ENCODE measurements at places on chromosomes 6 and 20.

DNA sequence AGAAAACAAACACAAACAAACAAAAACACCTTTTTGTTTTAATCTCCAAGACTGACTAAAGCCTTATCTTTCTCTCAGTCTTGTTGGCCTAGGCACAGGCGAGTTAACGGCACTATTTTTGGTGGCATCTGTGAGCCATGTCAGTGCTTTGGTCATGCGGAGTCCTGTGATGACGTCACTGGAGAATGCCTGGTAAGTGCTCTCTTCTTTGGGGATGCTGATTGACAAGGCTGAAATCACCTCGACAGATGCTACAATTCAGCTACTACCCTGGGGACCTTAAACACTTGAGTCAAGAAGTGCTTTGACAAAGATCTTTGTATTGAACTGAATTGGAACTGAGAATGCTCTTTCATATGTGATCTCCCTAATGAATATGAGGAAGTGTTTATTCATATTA, 384.1 kb downstream of the LAMA2 start:
- DNase-seq: no peak

GRCh38 chr6:151275121-151275520, 35.4 kb downstream of the AKAP12 start:
- DNase-seq: no peak

DNA sequence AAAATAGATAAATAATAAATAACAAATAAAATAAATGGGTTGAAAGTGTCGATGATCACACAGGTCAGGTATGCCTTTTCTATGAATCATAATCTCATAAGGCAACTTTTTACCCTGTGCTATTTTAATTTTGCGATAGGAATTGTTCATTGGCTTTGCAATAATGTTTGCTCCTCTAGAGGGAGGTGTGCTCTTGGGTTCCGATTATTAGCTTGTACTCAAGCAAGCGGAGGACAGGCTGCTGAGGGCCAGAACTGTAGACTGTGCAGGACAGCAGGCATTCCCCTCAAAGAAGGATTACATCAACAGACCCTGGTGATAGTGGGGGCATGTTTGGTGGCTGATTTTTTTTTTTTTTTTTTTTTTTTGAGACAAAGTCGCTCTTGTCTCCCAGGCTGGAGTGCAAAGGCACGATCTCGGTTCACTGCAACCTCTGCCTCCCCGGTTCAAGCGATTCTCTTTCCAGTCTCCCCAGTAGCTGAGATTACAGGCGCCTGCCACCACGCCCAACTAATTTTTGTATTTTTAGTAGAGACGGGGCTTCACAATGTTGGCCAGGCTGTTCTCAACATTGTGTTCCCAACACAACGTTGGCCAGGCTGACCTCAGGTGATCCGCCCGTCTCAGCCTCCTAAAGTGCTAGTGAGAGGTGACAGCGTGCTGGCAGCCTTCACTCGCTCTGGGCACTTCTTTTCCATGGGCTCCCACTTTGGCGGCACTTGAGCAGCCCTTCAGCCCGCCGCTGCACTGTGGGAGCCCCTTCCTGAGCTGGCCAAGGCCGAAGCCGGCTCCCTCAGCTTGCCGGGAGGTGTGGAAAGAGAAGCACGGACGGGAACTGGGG, 35.6 kb downstream of the RIOK1 start:
- DNase-seq: no peak

DNA sequence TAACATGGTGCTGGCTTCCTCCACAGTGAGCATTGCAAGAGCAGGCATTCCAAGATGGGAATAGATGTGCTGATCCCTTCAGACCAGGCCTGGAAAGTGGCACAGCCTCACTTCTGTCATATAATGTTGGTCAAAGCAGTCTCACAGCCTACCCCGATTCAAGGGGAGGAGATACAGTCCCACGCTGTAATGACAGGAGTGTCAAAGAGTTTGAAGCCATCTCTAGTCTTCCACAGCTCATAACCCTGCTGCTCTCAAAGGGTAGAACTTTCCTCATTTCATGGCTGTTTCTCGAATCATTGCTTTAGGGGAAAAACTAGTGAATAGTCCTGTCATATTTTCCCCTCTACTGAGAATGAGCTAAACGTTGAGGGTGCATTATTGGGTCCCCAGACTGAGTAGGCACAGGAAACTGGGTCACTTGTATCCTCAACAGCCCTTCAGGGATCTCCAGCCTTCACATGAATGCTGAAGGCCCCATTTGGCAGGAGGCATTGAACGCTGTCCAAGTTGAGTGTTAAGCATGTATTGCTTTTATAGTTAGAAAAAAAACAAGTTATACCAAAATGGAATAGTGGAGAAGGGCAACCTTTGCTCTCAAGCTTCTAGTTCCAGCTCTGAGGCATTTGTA, 27.3 kb downstream of the DTD1 start:
- no peak for DNase-seq

DNA sequence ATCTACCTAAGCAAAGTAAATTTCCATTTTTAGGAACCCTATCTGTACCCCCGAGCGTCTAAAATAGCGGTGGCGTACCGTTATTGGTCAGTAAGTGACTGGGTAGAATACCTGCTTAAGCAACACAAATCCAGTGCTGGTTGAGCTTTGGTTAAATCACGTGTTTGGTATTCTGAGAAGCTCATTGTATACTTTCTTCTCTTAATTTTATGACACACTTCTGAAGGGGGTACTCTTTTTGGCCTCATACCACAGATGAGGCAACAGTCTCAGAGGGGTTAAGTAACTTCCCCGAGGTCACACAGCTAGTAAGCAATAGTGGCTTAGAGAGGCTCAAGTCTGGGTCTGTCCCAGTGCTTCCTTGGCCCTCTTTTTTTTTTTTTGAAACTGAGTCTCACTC, 151.2 kb downstream of the TFAP2C start:
- DNase-seq: no peak

- no peak for DNase-seq
Observed at GRCh38 chr6:15622045-15622740, 40.6 kb downstream of the DTNBP1 start.

DNA sequence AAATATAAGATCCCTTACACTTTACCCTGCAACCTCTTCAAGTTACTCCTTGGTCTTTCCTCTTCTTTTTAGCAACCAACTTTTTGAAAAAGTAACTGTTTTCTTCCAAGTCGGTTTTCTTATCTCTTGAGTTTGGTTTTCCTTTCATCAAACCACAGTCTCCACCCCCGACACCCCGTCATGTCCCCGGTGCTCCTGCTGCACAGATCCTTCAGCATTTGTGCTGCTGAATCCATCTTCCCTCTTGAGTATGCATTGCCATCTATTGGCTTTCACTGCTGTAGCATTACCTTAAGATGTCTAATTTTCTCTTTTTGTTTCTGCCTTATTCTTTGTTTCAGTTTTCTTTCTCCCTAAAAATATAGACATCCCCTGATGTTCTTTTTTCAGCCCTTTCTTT, 11.9 kb upstream of the TNFRSF21 start:
- DNase-seq: no peak

GRCh38 chr6:100426744-100427338, 37.9 kb downstream of the SIM1 start:
- no peak for DNase-seq

DNA sequence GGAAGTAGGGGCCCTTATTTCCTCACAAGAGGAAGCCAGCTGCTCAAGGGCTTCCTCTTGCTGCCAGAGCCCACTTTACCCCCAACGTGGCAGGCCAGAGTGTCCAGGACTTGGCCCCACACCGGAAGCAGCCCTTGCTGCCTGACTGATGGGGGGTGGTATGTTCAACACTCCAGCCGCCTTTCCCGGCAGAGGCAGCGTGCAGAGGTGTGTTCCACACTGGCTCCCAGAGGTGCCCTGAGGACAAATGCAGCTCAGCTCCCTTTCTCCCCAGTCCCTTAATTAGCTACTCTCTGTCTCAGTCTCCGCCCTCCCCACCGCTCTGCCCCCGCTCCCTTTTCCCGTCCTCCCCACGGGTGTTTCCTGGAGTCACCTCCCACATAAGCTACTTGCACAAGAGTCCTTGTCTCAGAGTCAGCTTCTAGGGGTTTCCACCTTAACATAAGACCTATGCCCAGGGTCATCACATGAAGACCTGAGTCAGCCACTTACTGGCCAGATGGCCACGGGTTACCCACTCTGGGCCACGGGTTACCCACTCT, 61.7 kb upstream of the SHLD1 start:
- peak; percentile 35 for DNase-seq

- DNase-seq: no peak
Observed at GRCh38 chr6:109998159-109998785, 20.2 kb downstream of the GPR6 start.

DNA sequence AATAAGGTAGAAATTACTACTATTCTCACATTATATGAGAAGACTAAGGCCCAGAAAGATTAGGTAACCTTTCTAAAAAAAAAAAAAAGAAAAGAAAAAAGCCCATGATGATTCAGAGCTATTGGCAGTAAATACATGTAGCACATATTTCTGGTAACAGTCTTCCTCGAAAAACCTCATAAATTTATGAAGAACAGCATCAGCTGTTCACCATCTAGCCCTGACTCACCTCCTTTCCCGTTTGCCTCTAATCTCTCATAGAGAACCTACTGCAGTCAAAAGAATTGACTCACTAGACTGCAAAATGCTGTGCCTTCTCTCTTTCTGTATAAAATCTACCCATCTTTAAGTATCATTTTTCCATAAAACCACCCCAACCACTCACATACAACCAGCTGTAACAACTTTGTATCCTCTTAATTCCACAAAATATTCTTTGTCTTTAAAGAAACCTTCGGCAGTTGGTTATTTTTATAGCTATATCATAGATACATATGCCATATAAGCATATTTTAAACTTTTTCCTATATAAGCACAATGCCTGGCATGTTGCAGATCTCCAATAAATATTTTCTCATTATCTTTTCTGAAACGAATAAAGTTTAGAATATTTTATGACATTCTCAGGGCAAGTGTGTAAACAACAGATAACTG, 152.7 kb upstream of the ENPP5 start:
- no peak for DNase-seq

GRCh38 chr6:150169609-150170008, 26.8 kb downstream of the PPP1R14C start:
- no peak for DNase-seq

DNA sequence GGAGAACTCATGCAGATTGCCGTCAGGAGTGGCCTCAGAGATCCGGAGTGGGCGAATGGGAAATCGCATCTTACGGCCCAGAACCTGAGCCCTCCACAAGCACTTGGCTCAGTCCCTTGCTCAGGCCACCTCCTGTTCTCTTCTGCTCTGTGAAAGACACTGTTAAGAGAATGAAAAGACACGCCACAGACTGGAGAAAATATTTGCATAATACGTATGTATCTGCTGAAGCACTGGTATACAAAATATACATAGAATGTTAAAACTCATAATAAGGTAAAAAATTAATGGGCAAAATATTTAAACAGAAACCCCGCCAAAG, 838 bp upstream of the POM121L2 start:
- DNase-seq: no peak

- no peak for DNase-seq
Observed at GRCh38 chr6:82129797-82130196, 117.7 kb downstream of the IBTK start.

GRCh38 chr6:149854532-149854931, 9.6 kb downstream of the LRP11 start:
- no peak for DNase-seq

DNA sequence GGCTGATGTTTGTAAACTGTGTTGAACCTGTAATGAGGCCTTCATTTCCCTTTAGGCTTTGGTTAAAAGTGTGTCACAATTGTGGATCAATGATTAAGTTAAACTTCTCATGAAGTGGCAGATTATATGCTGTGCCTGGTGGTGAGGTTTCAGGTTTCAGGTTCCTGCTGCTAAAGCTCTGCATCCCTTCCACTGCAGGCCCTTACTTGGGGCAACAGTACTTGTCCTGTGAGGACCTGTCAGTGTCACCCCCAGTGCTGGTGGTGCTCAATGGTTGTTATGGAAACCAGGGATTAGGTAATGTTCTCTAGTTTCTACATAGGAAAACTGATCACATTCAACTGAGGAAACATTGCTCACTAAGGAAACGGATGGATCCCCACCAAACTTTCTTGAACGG, 18.5 kb downstream of the RPP21 start:
- DNase-seq: no peak

- DNase-seq: no peak
Observed at GRCh38 chr6:112620812-112621569, 273.9 kb downstream of the RFPL4B start.

DNA sequence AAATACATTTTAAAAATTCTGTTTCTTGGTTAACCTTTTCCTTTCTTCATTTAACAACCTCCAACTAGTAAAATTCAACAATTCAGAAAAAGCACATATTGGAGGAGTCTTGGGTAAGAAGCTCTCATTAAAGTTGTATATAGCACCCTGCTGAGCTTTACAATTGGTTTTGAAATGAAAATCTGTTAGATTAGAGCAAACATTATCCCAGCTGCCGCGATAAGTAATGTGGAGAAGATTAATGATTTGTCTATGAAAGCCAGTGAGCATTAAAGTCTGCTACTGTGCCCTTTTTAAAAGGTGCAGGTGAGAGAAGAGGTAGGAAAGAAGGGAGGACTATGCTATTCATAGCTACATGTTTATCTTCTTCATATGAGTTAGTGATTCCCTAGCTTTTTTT, 201.5 kb downstream of the ZFAND3 start:
- peak; percentile 70 for DNase-seq

GRCh38 chr6:142154336-142154735, 7.3 kb downstream of the VTA1 start:
- DNase-seq: no peak

GRCh38 chr20:11380283-11380682, 537.4 kb upstream of the BTBD3 start:
- DNase-seq: no peak

GRCh38 chr6:43948527-43949485, 178.4 kb downstream of the MRPL14 start:
- no peak for DNase-seq

DNA sequence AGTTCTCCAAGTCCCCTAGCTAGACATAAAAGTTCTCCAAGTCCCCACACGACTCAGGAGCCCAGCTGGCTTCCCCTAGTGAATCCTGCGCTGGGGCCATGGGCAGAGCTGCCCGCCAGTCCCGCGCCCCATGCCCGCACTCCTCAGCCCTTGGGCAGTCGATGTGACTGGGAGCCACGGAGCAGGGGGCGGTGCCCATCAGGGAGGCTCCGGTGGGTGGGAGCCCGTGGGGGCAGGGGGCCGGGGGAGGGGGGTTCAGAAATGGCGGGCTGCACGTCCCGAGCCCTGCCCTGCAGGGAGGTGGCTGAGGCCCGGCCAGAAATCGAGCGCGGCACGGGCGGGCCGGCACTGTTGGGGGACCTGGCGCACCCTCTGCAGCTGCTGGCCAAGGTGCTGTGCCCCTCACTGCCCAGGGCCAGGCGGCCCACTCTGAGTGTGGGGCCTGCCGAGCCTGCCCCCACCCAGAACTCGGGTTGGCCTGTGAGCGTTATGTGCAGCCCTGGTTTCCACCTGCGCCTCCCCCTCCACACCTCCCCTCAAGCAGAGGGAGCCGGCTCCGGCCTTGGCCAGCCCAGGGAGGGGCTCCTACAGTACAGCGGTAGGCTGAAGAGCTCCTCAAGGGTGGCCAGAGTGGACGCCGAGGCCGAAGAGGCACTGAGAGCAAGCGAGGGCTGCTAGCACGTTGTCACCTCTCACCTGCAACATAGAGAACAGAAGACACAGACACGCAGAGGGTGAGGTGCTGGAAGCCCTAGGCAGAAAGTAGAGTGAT, 11.4 kb downstream of the GSTA5 start:
- no peak for DNase-seq

Measured in NCI-H2227 treated with DMSO at 0.1 percent for 48 hours (cell line).